NCI-H2171 (cell line): ENCODE measurements at places on chromosomes 4 and X.

- DNase-seq: no peak
These were observed 65.4 kb upstream of the KLHL13 start for GRCh38 chrX:118182025-118182424.

GRCh38 chr4:165328101-165328425 lies 594 bp downstream of the MSMO1 start:
- DNase-seq: no peak

GRCh38 chrX:83819304-83819703 lies 41.6 kb upstream of the CYLC1 start:
- no peak for DNase-seq

- DNase-seq: no peak
These were observed at the start of gene MAGEA4 for GRCh38 chrX:151912780-151913179. Gene MAGEA4 (plus strand): TSS chrX:151912889. CDS start chrX:151923665, 10,776 bp downstream.
